ENCODE measurements at places on chromosomes 7 and 10.

DNA sequence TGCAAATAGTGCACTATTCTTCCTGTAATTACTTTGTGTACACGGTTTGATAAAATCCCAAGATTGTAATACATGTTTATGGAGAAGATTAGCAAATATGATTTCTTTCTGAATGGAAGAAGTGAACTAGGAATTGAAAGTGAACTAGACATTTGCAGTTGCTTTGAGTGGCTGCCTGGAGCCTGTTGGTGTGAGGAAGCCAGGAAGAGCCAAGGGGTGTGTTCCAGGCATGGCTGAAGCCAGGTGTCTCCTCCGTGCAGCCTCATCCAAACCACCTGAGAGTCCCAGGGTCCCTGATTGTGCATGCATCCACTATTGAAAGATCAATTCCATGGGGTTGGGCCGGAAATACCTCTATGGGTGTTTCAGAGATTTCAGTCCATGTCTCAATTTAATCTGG, 253.1 kb upstream of the SHH start:
- DNase-seq = no peak

GRCh38 chr7:142626420-142627035, 122.7 kb upstream of the PRSS1 start:
- DNase-seq = peak; percentile 82

DNA sequence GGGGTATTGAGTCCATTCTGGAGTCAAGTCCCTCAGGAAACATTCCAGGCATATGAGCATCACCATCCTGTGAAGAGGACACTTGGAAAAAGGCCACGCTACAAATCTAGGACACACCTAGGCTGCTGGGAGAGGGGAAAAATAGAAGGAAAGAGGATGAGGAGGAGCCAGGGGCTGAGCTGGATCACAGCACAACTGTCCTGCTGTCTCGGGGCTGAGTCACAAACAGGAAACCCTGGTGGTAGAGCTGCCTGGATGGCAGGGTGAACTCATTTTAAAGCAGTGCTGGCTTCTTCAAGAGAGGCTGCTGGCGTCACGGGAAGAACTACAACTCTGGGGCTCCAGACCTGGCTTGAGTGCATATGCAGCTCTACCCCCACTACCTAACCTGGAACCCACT, 151.5 kb downstream of the RNF216 start:
- DNase-seq = peak; percentile 70

GRCh38 chr7:8433477-8434289, at the start of gene NXPH1:
NXPH1 (plus strand) TSS chr7:8433609.
- no peak for DNase-seq

GRCh38 chr7:50537417-50537816, 27.8 kb downstream of the DDC start:
- DNase-seq = no peak
